ENCODE measurements at places on chromosomes 12 and 14.
A peak's percentile ranks its signal among the peaks of the same experiment; 100 is the strongest.

DNA sequence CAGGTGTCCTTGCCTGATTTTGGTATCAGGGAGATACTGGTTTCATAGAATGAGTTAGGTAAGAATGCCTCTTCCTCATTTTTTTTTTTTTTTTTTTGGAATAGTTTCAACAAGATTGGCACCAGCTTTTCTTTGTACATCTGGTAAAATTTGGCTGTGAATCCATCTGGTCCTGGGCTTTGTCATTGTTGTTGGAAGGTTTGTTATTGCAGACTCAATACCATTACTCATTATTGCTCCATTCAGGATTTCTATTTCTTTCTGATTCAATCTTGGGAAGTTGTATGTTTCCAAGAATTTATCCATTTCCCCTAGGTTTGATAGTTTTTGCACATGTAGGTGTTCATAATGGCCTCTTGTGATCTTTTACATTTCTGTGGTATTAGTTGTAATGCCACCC lies 126.0 kb upstream of the KITLG start:
- DNase-seq: no peak

- DNase-seq: peak; percentile 72
Observed at GRCh38 chr12:8045952-8046944, 13.7 kb downstream of the FOXJ2 start.

- DNase-seq: no peak
Observed at GRCh38 chr14:58160561-58160960, 8.5 kb upstream of the ARMH4 start.

- no peak for DNase-seq
Observed at GRCh38 chr12:26255893-26256645, 60.7 kb downstream of the SSPN start.

DNA sequence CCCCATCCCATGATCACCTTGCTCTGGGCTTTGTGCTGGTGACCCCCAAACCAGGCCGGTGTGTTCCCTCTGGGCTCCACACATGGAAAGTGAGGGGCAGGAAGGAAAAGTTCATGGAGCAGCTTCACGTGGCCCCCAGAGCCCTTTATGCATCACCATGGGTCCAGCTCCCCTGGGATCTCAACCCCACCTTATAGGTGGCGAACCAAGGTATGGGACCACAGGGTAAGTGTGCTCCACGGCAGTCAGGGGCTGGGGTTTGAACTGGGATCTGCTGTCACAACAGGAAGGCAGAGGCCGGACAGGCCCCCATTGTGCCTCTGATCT lies 7.4 kb upstream of the BEGAIN start:
- no peak for DNase-seq

DNA sequence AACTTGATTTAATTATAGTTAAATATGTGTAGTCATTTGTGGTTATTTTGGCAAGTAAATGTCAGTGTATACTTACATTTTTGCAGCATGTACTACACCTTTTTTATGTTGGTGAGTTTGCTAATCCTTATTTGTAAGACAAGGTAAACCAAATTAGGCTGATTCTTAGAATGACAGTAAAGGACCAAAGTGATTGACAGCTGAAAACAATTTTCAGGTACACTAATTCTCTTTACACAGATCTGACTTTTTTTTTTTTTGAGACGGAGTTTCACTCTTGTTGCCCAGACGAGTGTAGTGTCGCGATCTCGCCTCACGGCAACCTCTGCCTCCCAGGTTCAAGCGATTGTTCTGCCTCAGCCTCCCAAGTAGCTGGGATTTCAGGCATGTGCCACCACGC lies 8.4 kb downstream of the SLC25A3 start:
- DNase-seq: no peak

- DNase-seq: no peak
Observed at GRCh38 chr12:89827592-89827991, 119.0 kb upstream of the ATP2B1 start.

DNA sequence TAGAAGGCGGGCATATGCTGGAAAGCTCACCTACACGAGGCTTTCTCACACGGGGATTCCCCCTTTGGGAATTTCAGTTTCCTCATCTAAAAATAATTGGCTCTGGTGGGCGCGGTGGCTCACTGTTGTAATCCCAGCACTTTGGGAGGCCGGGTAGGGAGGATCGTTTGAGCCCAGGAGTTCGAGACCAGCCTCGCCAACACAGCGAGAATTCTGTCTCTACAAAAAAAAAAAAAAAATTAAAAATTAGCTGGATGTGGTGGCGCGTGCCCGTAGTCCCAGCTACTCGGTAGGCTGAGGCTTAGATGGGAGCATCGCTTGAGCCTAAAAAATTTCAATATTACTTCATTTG lies 400 bp upstream of the NDUFA12 start:
- DNase-seq: no peak

- DNase-seq: peak; percentile 23
Observed at GRCh38 chr12:122356192-122356635, 66.3 kb downstream of the CLIP1 start.

- DNase-seq: no peak
Observed at GRCh38 chr12:26535826-26536225, 297.2 kb downstream of the ITPR2 start.

- no peak for DNase-seq
Observed at GRCh38 chr12:79451978-79452377, 238.8 kb downstream of the PAWR start.

DNA sequence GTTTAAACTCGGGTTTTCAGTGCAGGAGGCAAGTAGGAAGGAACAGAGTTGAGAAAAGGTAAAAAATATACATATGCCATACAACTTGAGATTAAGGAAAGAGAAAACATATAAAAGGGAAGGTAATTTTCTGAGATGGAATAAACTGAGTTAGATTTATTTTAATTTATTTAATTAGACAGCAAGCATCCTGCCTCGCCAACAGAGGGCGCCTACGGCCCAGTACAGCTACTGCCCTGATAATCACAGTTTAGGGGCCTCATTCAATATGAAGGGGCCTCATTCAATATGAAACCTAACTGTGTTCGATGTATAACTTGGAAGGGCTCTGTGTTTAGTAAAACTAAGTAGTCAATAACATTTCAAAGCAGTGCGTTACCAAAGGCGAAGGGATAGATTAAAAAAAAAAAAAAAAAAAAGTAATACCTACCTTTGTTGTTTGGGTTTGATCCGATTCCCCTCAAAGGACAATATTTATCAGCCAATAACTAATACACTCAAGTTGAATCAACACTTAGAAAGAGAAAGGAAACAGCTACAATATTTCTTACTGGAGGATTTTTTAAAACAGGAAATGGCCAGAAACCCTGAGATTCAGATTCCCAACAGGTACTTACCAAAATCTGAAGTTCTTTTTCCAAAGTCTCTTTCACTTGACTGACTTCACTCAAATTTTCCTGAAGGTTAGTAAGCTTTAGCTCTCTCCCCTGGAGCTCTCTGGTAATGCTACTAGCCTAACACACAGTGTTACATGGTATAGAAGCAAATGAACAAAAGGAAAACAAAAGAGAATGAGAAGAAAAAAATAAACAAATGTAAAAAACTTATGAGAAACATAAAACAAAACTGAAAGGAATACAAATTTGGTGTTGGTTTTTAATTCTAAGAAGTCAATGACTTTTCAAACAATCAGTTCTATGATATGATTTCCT lies 70.0 kb upstream of the VPS33A start:
- peak; percentile 16 for DNase-seq

DNA sequence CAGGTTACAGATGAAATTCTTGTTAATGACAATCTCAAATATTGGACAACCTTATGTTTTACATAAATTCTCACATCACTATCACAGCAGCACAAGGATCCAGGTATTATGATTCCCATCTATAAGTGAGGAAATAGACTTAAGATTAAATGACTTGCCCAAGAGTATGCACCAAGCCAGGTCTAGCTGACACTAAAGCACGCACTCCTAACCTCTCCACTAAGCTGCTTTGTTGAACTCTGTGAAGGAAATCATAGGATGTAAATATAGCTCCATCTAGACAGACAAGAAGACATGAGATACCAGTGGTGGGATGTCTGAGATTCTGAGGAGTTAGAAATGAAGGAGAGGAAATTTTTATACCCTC lies 87.9 kb downstream of the PHLDA1 start:
- DNase-seq: no peak

Measured in stimulated activated CD8-positive, alpha-beta memory T cell treated with anti-CD3 and anti-CD28 coated beads, Interleukin-2, amount 100 ng/mL, for 1 hour (primary cell).